ENCODE measurements at places on chromosomes 4 and X. TPM values are rescaled to one million over a fixed set of nuclear protein-coding genes. Genes with fewer than 3 reads are reported as not detected.

DNA sequence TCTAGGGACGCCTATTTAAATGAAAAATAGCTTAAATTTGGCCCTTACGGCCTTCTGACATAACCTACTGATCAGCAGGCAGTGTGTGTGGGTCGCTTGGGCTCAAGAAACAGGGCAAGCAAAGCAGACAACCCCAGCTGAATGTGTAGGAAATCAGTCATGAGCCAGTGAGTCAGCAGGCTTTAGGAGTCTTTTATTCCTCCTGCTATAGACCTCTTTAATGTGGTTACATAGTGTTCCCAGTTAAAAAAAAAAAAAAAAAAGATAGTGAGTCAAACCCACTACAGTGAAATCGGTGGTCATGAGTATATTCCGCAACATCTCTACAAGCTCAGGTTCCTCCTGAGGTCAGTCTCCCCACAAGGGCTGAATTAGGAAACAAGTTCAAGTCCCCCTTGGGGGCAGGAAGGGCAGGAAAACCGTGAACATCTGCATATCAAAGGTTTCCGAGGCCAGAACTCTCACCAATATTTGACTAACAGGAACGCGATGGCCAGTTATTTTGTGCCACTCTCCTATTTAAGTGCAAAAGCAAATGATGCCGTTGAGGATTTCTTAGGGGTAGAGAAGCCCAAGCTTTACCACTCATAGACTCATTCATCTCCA, 32.7 kb downstream of the ACSL1 start:
- no peak for DNase-seq

DNA sequence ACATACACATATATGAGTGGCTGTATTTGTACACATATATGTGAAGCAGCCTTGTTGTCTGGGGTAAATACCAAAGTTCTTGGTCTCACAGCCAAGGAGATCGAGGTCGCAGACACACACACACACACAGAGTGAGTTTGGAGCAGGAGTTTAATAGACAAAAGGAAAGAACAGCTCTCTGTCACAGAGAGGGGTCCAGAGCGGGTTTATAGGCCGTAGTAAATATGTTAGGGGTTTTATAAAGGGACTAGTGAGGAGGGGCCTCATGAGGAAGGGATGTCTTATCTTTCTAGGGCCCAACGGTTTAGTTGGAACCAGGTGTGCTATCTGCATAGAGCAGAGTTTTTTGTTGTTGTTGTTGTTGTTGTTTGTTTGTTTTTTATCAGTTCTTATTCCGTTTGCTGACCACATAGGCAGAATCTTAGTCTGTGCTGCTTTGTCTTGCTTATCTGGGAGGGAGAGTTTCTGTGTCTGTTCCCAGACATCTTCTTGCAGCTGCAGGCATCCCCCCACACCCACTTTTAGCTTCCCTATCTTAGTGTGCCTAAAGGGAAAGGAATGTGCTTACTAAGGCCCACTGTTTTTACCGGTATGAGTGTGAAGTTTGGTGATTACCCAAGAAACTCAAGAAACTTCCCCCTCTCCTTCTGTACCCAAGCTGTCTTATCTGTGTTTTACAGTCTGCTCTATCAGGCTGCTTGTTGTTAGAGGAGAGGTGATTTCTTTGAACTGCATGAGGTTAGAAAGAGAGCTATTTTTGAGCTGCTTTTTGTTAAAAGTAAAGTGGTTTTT, 91.9 kb downstream of the TENT5D start:
- DNase-seq, result no peak

- no peak for DNase-seq
Observed at GRCh38 chr4:184765473-184766340, 31.8 kb upstream of the CENPU start.

GRCh38 chrX:21412883-21413282, 38.7 kb downstream of the CNKSR2 start:
- no peak for DNase-seq

DNA sequence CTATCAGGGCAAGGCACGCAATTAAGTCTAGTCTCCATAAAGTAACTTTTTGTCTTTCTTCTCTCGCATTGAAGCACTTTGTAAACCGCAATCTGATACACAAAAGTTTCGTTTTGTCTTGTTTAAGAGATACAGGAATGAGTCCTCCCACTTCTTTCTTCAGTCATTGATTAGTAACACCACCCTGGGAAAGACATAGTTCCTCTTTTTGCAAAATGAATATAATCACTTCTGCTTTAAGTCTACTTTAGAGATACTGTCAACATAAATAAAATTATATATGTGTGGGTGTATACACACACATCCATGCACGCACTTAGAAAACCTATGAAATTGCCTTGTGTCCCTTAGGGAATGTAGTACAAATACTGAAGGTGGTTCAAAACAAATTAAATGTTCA, 11.7 kb downstream of the COQ2 start:
- DNase-seq, result no peak

DNA sequence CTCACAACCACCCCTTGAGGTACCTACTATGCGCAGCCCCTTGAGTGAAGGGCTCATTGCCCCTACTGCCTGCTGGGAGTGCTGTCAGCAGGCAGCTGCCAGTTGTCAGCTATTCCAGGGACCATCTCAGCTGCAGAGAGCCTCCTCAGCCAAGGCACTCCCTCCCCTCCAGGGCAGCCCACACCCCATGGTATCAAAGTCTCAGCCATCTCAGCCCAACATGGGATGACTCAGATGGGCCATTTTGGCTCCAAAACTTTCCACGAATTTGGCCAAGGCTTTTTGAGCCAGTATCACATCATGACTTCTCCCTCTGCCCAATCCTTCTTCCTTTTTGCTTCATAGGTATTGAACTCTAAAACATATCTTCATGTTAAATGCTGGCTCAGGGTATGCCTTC, 61.4 kb upstream of the MAP3K15 start:
- no peak for DNase-seq

DNA sequence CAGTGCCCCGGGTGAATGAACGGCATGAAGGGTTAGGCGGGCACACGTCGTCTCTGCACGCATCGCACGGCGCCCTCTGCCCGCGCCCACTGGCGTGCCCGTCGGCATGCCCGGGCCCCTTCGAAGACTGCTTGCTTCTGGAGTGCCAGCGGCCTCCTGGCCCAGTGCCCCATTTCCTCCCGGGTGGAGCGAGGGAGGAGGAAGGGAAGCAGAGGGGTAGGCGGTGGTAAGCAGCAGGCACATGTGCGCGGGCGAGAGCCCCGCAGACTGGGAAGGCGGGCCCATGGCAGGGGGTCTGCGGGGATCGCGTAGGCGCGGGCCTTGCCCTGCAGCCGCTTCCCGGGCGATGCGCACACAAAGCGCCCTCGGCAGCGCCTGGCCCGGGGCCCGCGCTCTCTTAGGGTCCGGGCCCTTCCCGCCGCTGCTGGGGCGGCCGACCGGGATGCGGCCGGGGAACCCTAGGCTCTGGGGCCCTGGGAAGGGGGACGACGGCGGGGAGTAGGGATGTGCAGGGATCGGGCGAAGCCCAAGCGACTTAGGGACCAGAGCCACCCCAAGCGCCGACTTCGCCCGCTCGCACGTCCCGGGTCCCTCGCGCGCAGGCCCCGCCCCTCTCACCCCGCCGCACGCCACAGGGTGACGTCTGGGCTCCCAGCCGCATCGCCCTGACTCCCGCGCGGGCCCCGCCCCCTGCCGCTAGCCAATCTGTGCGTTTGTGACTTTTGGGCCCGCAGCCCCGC, 866 bp upstream of the EMD start:
- DNase-seq, result peak; percentile 61

DNA sequence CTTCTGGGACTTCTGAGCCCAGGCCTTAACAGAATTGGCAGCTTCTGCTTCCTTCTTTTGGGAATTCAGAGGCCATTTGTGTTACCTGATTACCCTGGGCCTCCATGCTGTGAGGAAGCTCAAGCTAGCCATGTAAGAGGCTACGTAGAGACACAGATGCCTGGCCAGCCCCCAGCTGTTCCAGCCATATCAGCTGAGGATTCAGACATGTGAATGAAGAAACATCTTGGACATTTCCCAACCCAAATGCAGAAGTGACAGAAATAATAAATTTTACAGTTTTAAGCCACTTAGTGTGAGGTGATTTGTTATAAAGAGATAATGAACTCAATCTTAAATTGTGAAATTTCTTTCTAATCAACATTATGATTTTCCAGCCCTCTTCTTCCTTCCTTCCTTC, 18.7 kb upstream of the ZNF827 start:
- no peak for DNase-seq

GRCh38 chr4:172660251-172660650, 508.4 kb upstream of the GALNT7 start:
- DNase-seq, result no peak

GRCh38 chr4:1939664-1940509, 68.7 kb downstream of the NSD2 start:
- DNase-seq, result peak; percentile 7

DNA sequence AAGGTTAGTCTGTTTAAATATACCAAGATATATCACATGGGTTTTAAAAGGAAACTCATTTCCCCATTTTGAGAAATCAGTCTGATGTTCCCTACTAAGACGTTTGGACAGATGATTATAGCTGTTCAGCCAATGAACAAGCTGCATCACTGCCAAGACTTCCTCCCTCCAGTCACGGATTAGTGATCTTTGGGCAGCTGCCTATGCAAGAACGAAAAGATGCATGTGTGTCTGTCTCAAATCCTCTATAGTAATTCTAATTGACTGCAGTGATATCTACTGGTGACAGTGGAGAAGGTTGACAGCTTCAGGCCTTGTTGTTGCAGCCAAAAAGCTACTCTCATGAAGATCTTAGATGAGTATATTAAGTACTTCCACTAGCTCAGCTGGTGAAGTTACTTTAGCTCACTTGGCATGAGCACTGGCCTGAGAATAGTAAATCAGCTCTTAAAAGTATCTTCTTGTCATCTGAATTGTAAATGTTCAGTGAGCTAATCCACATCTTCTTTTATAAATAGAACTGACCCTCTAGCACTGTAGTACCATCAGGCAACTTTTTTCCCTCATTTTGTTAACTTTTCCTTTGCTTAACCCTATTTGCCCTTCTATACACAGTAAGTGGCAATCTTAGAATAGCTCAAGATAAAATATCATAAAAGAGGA, 134.5 kb upstream of the PCDH10 start:
- DNase-seq, result no peak

DNA sequence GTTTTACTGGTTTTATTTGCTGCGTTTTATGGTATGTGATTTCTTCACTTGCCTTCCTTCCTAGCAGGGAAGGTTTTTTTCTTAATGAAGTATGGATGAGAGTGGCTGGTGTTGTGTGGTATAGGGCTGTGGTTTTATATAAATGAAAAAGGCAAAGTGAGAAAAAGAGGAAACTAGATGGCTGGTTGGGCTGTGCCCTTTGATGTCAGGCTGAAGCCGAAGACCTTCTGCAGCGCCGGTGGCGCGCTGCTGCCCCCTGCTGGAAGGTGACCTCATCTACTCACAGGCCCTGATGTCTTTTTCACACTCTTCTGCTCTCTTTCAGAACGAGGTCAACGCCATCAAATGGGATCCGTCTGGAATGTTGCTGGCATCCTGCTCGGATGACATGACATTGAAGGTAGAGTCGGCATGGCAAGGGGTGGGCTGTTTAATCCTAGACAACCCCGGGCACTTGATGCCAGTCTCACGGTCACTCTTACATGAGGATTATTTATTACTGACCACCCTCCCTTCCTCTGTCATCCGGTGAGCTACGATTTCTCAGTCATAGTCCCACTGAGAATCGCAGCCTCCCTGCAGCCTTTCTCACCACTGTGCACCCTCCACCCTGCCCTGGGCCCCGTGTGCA, 56.6 kb downstream of the GPR143 start:
- DNase-seq, result peak; percentile 87

- peak; percentile 9 for DNase-seq
Observed at GRCh38 chr4:98802770-98803198, 126.1 kb downstream of the EIF4E start.

DNA sequence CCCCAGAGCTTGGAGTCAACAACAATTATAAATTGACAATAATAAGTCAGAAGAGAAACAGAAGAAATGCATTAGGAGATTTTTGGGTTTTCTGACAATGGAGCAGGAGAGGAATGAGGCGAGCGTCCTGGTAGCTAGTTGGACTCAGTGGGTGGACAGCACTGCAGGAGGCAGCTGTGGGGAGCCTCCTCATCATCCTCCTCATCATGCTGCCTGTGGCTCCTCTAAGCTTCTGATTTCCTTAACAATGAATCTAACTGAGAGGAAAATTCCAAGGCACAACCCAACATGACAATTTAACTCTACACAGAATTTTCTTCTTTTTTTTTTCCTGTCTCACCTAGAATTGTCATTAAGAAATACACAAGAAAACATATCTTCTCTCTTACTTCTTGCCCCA, 357.1 kb upstream of the NOCT start:
- DNase-seq, result no peak

DNA sequence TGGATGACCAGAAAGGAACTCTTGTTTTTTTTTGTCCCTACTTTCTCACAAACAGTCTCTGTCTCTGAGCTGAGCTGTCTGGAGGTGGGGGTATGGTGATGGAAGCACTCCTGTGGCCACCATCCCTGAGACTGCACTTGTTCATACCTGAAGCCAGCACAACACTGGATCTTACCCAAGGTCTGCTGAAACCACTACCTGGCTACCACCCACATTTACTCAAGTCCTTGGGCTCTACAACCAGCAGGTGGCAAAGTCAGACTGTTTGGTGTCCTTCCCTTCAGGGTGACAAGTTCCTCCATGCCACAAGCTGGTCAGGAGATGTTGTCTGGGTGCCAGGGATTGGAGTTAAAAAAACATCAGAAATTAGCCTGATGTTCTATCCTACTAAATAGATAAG, 89.7 kb downstream of the NEXMIF start:
- DNase-seq, result no peak

GRCh38 chrX:22810876-22811275, 188.9 kb upstream of the DDX53 start:
- no peak for DNase-seq

GRCh38 chr4:25943312-25943711, 29.3 kb downstream of the SMIM20 start:
- DNase-seq, result no peak

The BRCC3 gene
- 23.0 TPM for total RNA-seq

The PRDM8 gene
- total RNA-seq, result 4.2 TPM

The BCORL1 gene
- total RNA-seq, result 14.1 TPM

The LAP3 gene
- 108 TPM for total RNA-seq

The FGFR3 gene
- 25.5 TPM for total RNA-seq

The FAT4 gene
- 11.3 TPM for total RNA-seq

The PNMA6F gene
- not detected for total RNA-seq
